ENCODE measurements at places on chromosomes 5 and 9.
A peak's percentile ranks its signal among the peaks of the same experiment; 100 is the strongest.

DNA sequence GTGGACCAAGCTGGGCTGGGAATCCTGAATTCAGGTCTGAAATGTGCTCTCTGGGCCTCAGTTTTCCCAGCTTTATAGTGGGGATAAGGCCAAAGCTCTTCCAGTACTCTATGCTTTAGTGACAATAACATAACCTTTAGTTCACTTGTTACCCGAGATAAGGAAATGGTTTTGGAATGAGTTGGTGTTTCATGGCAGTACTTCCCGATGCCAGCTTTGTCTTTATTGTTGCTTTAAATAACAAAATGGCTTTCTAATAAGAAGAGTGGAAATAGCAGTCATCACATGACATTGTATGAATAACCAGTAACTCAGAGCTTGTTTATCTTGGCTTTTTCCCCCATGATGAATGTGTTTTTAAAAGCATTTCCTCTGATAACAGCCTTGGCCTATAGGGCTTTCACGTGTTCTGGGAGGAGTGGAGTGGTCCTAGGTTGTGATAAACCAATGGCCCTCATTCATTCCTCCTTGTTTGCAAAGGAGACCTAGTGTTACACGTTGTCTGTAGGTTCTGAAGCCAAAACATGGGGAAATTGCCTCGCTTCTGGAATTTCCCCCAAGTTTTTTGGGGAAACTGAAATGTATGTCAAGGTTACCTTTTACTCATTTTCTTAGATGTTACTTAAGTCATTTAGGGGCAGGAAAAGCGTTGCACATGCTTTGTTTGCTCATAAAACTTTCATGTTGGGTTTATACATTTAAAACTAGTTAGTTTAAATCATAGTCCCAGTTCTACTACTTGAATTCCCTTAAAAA is 53.7 kb downstream of the ZNF618 start:
- DNase-seq: peak; percentile 95

DNA sequence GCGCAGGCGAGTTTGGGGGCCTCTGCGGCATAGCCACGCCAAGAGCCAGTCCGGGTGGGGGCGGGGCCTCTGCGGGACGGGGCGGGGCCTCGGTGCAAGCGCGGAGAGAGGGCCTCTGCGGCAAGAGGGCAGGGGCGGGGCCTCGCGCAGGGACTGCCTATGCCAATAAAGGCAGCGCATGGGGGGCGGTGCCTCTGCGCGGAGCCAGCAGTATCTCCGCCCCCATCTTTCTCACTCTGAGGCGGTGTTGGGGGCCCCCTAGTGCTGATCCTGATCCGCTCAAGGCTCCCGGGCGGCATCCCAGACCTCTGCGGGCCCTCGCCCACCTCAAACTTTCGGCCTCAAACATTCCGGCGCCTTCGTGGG is 9.2 kb upstream of the GPRIN1 start:
- DNase-seq: peak; percentile 61

DNA sequence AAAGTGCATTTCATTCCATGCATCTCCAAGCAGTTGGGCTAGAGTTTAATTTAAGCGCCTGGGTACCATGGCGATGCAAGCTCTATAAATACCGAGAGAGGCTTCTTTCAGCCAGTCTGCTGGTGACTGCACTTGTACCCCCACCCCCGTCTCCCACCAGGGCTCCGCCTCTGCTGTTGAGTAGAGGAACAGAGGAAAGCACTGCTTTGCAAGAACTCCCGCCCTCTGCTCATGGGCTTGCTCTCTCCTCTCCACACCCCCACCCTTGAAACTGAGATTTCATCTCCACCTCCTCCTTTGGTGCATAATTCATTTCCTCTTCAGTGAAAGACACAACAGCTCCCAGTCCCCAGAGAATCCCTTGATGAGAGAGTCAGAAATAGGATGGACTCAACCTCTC is 5.1 kb upstream of the WWC1 start:
- DNase-seq: no peak

- DNase-seq: no peak
These were observed 133.9 kb downstream of the SREK1 start for GRCh38 chr5:66277981-66278380.

DNA sequence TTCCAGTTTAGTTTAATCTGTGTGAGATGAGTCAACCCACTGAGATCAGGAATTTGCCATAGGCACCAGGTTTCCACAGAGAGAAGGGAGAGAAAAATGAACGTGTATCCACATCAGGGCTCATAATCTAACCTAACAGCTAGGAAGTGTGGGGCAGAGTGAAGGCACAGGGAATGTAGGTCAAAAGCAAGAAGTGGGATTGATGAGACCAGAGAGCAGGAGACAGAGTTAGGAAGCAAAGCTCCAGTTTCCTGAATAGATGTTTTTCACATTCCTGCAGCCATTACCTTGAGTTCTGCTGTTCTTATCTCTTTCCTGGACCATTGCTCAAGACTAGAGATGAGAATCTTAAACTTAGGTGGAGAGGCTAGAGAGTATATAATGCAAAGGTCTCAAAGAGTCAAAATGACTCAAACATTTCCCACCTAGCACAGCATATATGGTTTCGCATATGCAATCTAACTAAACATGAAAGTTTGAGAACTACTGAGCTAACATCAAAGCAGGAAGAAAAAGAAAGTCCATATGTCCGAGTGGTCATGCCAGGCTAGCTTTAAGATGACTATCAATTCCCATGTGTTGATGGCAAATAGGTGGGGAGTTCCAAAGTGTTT is 41.1 kb upstream of the GNAQ start:
- DNase-seq: no peak

- DNase-seq: no peak
These were observed 35.7 kb downstream of the PCDHAC2 start for GRCh38 chr5:141001844-141002604.

DNA sequence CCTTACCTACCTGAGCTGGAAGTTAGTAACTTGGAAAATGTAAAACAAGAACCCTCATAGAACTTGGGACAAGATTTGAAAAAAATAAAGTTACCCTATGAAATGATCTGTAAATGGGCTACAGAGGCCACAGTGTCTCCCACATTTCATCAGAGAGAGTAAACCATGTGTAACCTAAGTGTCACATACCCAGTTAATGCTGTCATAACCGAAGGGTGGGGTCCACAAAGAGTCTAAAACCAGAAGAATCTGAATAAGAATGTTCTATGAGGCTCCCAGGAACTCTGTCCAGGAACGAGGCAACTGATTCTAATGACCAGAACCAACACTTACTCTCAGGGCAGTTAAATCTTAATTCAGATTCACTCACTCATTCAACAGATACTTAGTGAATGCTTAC is 1.0 kb upstream of the FAM13B start:
- no peak for DNase-seq

- DNase-seq: peak; percentile 93
These were observed 61.4 kb downstream of the UGCG start for GRCh38 chr9:111957856-111958631.

DNA sequence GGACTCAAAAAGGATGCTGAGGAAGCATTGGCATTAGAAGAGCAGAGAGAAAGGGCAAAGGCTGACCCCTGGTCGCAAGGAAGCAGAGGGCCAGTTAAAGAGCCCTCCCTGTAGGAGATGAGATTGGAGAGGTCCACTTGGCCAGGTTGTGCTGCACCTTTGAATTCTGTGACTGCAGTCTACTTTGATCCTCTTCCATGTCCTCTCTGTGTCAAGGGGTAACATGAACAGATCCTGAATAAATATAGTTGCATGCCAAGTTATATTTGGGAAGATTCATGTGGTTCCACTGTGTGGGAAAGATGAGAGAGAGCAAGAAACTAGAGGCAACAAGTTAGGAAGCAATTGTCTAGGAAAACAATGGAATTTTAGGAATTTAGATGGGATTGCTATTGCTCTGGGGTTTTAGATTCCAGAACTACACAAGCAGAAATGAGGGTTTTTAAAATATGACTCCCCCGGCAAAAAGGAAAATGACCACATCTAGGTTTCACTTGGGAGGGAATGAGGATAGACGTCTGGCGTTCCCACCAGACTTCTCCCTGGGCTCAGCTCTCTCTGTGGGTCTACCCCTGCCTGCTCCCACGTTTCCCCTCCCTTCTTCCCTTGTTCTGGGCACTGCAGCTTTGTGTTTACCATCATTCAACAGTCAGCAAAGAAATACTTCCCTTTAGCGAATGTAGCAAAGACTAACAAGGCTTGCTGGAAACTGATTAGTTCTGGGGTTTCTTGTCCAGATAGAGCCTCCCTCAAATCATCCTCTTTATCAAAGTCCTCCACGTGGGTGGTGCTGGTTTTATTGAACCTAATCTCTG is 63.6 kb downstream of the SNX18 start:
- DNase-seq: no peak

DNA sequence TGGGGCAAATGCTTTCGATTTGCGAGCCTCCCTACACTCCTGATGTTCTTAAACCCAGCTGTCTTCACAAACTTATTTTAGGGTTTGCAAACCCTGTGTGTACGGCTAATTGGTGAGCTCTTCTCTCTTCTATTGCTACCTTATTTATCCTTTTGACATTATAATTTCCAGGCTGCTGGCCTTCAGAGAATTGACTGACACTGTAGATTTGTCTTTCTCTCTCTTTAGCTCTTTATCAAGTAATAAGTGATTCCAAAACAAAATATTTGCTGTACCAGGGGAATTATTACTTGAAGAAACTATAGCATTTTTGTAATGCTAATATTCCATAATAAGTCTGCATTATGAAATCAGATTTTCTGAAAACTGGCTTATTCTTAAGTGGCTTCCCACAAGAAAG is 92.5 kb downstream of the NPR3 start:
- DNase-seq: no peak

DNA sequence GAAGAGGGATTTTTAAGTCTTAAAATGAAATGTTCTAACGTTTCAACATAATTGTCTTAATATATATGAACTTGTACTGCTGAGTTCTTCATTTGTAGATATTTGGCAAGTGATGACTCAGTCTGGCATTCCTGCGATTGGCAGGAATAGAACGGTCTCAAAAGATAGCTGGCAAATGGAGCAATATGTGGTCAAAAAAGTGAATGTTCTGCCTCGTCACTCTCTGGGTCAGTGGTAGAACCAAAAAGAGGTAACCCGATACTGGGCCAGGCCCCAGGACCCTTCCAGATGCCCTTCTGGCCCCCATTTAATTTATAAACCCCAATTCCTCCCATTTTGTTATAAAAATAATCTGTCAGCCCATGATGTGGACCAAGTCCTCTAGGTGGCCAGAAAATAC is 39.2 kb downstream of the ZNF366 start:
- no peak for DNase-seq

DNA sequence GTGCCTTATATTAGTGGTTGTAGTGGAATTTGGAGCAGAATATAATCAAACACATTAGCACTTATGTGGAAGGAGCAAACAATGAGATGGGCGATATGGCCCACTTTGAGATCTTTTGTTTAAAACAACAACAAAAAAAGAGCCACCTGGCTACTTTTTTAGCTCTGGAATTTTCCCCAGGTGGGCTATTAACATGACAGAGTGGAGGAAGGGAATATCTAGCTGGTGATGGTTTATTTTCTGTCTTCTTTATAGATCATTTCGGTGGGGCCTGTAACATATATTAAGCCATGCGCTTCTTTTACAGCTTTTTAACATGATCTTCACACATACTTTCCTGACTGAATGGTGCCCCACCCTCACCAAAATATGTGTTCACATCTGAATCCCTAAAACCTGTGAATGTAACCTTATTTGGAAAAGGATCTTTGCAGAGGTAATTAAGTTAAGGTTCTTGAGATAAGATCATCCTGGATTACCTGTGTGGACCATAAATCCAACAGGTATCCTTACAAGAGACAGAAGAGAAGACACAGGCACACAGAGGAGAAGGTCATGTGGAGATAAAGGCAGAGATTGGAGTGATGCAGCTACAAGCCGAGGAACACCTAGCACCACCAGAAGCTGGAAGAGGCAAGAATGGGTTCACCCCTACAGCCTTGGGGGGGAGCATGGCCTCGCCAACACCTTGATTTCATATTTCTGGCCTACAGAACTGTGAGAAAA is 16.6 kb upstream of the ENTREP1 start:
- DNase-seq: no peak

DNA sequence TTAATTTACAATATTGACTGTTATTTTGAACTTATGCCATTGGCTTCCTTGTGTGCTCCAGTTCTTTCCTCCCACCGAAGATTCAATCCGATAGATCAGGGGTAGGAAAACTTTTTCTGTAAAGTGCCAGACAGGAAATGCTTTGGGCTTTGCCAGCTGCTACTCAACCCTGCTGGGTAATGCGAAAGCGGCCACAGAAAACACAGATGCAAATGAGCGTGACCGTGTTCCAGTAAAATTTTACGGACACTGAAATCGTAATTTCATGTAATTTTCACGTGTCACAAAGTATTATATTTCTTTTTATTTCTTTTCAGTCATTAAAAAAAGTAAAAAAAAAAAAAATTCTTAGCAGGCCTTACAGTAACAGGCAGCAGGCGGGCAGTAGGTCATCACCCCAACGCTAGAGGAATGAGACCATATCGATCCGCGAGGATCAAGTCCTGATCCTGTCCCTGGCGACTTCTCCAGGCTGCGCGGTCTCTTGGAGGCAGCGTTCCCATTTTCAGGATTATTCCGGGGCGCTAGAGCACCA is 599 bp downstream of the NMRK1 start:
- no peak for DNase-seq

DNA sequence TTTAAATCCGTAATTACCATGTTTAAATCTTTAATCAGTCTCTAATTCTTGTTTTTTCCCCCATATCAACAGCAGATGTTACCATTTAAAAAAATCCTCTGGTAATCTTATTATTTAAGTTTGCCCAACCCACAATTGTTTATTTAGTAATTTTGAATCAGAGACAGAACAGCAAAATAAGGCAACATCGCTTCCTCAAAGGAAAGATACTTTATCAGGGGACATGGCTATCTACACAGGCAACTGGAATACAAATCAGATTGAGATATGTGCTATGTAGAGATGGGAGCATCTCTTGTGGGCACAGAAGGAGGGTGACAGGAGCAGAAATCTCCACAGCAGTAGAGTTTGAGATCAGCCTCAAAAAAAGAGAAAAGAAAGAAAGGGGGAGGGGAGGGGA is 674.4 kb downstream of the SEMA5A start:
- DNase-seq: no peak

DNA sequence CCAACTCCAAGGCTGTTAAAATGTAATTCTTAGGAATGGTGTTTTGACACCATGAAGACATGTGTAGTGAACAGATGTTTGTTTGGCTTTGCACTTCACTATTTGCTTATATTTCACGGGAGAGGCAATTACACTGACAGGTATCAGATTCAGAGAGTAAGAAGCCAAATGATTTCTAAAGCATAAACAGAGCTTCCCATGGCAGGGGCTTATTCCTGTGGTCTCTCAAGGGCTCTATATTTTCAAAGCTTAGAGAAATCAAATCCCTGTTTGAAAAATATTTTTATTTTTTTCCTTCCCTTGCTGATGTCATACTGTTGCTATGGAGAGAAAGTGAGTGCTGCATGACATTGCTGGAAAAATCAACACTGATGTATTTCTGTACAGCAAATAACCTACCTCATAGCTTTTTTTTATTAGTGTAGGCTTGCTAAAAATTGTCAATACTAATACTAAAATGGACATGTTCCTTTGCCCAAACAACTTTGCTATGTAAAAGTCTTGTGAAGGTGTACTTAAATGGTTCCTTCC is 161.4 kb downstream of the GIN1 start:
- DNase-seq: no peak

DNA sequence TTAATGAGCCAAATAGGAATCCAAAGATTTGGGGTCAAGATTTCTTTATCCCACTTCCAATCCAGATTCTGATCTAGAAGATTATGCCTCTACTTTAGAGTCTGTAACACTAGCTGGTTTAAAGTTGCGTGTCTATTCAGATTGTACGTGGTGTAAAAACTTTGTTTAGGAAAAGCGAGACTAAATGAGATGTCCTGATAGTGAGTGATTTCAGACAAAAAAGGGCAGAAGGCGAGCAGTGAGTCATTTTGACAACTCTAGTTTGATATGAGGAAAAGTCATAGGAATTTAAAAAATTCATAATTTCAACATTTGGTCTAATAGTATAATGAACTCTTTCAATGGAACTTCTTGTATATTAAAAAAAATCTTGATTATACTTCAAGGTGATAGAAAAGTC is 119.6 kb upstream of the KLF9 start:
- peak; percentile 32 for DNase-seq

All from pulmonary artery endothelial cell (primary cell).